Lower lobe of right lung (tissue), 2 donors: ENCODE measurements at places on chromosomes 4 and X. TPM values are rescaled to one million over a fixed set of nuclear protein-coding genes. Genes with fewer than 3 reads are reported as not detected.

DNA sequence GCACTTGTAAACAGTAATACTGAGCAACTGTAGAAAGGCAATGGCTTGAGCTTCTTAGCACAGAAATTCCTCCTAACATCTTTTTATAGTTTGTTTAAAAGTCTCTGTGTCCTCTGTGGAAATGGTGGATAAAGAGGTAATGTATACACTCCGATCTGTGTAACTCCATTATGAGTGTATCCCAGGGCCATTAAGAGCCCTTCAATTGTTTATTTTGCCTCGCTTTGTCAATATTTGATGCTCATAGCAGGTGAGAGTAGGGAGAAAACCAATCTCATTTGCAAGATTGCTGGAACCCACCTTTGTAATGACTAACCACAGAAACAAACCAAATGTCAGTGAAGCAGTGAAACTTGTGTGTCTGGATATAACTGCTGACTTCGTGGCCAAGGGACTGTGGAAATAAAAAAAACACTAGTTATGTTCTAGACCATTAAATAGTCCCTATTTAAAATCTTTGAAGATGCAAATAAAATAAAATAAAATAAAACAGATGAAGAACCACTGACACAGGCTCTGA is 598.2 kb upstream of the BOD1L1 start:
- H3K4me3 ChIP-seq, result no peak overlapping the region
- DNase-seq, result no peak
- H3K4me1 ChIP-seq, result no peaks in the 10 kb centered on the region

DNA sequence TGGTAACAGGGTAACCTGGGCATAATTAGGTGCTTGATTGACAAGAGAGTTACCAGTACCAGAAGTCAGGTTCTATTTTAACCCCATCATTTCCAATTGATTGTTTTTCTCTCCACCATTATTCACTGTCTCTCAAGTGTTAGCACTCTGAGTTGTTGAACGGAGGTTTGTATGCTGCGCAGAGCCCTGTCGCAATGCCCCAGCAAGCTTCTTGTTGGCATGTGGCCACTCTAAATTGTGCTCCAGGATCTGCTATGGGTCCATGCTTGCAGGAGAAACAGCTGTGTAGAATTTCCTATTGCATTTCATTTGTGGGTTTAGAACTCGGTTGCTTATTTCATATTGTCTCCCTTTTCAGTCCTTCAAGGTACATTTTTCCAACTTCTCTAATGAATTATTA is 98.2 kb downstream of the KLHL8 start:
- H3K36me3 ChIP-seq, result peaks cover 63% of the 10 kb centered on the region
- H3K4me1 ChIP-seq, result peaks cover 33% of the 10 kb centered on the region
- DNase-seq, result no peak
- no peak overlapping the region for H3K4me3 ChIP-seq
- no peak overlapping the region for H3K27ac ChIP-seq
- H3K27me3 ChIP-seq, result no peaks in the 10 kb centered on the region

CT45A5 gene
- total RNA-seq, result not detected

GRCh38 chr4:139943277-139943676 is 210.7 kb downstream of the MAML3 start:
- no peaks in the 10 kb centered on the region for H3K36me3 ChIP-seq
- no peak for DNase-seq
- no peak overlapping the region for H3K27ac ChIP-seq
- no peak overlapping the region for H3K4me3 ChIP-seq

DNA sequence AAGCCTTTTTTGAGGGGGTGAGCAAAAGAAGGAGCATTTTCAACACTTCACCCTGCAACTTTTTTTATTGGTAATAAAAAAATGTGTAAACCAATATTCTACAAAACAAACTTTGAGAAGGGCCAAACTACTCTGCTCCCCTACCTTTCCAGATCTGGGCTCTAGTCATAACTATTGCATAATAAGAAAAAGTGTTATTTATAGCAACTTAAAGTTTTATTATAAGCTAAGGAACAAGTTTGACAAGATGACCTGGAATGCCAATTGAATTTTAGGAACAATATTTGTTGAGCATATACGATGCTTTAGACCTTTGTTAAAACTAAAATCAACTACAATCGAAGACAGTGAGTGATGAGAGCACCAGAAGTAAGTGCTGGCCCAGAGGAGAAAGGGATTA is 409.6 kb downstream of the IL15 start:
- DNase-seq, result no peak
- H3K4me1 ChIP-seq, result no peaks in the 10 kb centered on the region
- H3K27me3 ChIP-seq, result no peaks in the 10 kb centered on the region
- no peak overlapping the region for H3K27ac ChIP-seq
- no peak overlapping the region for H3K4me3 ChIP-seq

DNA sequence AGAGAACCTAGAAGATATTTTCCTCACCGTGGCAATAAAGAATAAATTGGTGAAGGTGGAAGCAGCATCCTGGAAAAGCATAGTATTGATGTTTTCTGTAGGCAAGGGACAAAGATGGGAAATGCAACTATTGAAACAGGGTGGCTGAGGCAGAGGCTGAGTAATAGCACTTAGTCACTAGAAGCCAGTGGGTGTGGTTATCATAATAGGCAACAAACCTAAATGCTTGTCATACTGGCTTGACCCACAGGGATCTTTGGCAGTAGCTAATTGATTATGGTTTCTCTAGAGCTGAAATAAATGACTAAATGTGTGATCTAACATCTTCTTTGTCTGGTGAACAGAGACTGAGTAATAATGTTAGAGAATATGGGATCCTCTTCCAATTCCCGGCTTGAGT is 353.6 kb upstream of the RPS6KA3 start:
- no peak overlapping the region for H3K4me3 ChIP-seq
- no peaks in the 10 kb centered on the region for H3K27me3 ChIP-seq
- DNase-seq, result no peak
- no peaks in the 10 kb centered on the region for H3K36me3 ChIP-seq
- H3K4me1 ChIP-seq, result no peaks in the 10 kb centered on the region

DNA sequence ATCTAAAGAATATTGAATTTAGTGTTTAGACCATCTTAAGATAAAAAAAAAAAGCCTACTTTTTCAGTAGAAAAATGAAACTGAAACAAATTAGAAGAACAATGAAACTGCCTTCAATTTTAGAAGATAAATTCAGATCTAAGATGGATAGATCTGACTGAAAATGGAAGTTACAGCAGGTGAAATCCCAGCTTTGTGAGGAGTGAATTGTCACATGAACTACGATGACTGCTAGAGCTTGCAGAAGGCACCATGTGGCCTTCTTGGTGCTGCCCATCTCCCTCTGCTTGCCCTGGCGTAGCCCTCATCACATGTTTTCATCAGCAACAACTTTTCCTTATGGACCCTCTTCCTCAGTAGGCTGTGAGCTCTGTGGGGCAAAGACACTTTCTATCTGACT is 51.4 kb upstream of the EMCN start:
- H3K36me3 ChIP-seq, result no peaks in the 10 kb centered on the region
- DNase-seq, result no peak
- H3K27ac ChIP-seq, result no peak overlapping the region
- no peaks in the 10 kb centered on the region for H3K4me1 ChIP-seq
- no peak overlapping the region for H3K4me3 ChIP-seq

DNA sequence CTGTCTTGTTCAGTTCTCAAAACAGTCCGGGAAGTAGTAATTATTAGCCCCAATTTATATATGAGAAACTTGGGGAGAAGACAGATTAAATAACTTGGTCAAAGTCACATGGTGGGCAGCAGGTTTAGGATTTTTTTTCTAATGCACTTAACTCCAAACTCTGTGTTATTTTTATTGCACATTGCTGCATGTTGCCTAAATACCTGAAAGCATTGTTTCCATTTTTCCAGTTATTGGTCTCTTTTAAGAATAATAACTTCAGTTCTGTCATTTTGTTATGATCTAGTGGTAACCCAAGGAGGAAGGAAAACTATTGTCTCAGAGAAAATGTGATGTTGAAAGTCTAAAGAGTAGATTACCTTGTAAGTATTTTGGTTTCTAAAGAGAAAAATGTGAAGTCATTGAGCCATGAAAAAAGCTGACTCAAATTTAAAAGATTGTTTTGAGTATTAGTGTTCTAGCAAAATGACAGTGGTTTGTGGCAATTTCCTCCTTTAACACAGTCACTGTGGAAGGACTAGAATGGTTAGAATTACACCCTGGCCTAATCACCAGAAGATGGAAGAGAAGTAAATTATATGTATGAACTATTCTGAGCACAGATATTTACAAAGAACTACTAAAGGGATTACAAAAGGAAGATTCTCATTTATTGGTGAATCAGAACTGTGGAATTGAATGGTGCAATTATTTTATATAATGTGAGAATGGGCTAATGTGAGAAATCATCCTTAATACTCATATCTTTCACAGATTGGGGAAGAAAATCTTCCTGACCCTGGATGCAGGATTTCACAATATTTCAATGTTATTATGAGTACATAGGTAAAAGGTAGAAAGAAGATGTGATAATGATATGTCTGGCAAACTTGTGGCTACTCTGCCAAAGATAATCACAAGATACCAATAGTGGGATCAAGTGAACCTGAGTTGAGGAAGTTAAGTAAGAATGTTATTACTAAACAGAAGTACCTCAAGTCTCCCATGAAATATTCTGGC is 21.7 kb upstream of the CXCL8 start:
- H3K4me1 ChIP-seq, result no peaks in the 10 kb centered on the region
- no peak overlapping the region for H3K27ac ChIP-seq
- no peaks in the 10 kb centered on the region for H3K36me3 ChIP-seq
- no peaks in the 10 kb centered on the region for H3K27me3 ChIP-seq
- no peak for DNase-seq

PHKA1 gene
- total RNA-seq, result 3.9 TPM

MAGEB16 gene
- total RNA-seq, result not detected

GRIA3 gene
- 0.47 TPM for total RNA-seq

- no peaks in the 10 kb centered on the region for H3K4me1 ChIP-seq
- H3K36me3 ChIP-seq, result no peaks in the 10 kb centered on the region
- no peak overlapping the region for H3K4me3 ChIP-seq
- no peaks in the 10 kb centered on the region for H3K27me3 ChIP-seq
Measured at GRCh38 chrX:100315566-100315965, 94.5 kb downstream of the PCDH19 start.

- DNase-seq, result no peak
- H3K27me3 ChIP-seq, result no peaks in the 10 kb centered on the region
- H3K4me1 ChIP-seq, result no peaks in the 10 kb centered on the region
- H3K27ac ChIP-seq, result no peak overlapping the region
- peaks cover 15% of the 10 kb centered on the region for H3K36me3 ChIP-seq
Measured at GRCh38 chrX:46459603-46460002, 85.6 kb downstream of the ZNF674 start.

FAM53A gene
- 1.7 TPM for total RNA-seq

FGF13 gene
- total RNA-seq, result 4.0 TPM

GRCh38 chr4:74127745-74128144 is 28.8 kb upstream of the CXCL2 start:
- DNase-seq, result no peak
- no peaks in the 10 kb centered on the region for H3K36me3 ChIP-seq
- H3K27me3 ChIP-seq, result no peaks in the 10 kb centered on the region
- H3K27ac ChIP-seq, result no peak overlapping the region

DNA sequence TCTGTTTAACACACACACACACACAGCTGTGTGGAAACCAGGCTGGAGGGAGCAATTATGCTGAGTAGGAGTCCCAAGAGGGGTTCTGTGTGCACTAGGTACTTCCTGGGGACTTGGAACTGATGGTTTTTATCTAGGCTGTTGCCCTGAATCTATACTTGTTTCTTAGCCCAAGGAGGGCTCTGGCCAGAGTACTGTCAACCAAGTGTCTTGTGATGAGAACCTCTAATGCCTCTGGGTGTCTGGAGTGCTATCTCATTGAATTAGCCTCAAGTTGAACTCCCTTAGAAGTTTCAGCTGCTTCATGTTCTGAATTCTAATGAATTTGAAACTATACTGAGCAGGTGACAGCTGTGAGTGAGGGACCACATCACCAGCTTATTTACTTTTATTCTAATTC is 16.6 kb downstream of the ARHGAP24 start:
- no peaks in the 10 kb centered on the region for H3K36me3 ChIP-seq
- H3K27ac ChIP-seq, result no peak overlapping the region
- no peaks in the 10 kb centered on the region for H3K27me3 ChIP-seq
- DNase-seq, result no peak
